ENCODE measurements at places on chromosomes 1 and 21.
A peak's percentile ranks its signal among the peaks of the same experiment; 100 is the strongest.

GRCh38 chr1:94283462-94283861 is 46.1 kb upstream of the ARHGAP29 start:
- DNase-seq: no peak

DNA sequence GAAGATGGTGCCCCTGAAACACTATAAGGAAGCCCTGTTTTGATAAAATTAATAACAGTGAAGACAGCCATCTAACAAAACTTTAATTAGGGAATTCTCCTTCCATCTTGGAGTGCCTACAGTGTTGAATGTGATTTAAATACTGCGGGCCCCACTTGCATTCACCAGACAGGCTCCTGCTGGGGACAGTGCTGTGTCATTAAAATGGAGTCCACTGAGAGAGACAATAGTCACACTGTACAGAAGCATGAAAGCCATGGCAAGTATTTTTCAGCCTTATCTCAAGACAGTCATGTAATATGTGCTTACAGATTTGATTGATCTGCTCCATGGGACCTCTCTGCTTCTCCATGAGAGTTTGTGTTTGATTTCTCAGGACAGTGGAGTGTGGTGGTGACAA is 29.7 kb upstream of the ZBTB18 start:
- no peak for DNase-seq

GRCh38 chr1:54716299-54717047 is 812 bp downstream of the TTC4 start:
- no peak for DNase-seq

DNA sequence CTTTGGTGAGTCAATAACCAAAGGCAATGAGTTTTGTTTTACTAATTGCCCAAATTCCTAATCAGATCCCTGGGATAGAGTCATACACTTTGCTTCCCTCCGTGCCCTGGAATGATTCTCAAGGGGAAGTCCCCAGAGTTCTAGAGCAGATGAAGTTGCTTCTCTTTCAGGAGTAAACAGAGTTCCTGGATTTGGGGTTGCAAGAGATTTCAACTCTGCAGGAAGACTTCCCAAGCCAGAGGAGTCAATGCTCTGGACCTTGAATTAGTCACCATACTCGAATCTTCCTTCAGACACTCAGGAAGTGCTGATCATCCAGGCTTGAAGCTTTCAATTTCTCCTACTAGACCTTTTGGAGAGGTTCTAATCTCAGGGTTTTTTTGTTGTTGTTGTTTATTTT is 39.6 kb downstream of the FCER1A start:
- no peak for DNase-seq

DNA sequence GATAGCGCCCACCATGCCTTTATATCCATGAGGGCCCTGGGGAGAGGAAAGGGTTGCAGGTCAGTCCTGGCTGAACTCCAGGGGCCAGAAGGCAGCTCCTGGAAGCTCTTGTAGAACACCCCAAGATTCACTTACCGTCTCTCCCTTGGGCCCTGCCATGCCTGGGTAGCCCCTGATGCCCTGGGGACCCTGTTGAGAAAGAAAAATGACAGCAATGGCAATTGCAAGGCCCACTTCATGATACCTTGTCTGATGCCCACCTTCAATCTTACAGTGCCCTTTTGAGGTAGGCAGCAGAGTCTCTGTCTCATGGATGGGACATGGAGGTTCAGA is 7.0 kb downstream of the COL9A2 start:
- DNase-seq: no peak

GRCh38 chr21:31387560-31388186 is 43.6 kb upstream of the TIAM1 start:
- no peak for DNase-seq

- no peak for DNase-seq
Observed at GRCh38 chr21:34043333-34043732, 30.0 kb upstream of the MRPS6 start.

GRCh38 chr1:226993814-226994585 is 53.9 kb downstream of the COQ8A start:
- DNase-seq: no peak

DNA sequence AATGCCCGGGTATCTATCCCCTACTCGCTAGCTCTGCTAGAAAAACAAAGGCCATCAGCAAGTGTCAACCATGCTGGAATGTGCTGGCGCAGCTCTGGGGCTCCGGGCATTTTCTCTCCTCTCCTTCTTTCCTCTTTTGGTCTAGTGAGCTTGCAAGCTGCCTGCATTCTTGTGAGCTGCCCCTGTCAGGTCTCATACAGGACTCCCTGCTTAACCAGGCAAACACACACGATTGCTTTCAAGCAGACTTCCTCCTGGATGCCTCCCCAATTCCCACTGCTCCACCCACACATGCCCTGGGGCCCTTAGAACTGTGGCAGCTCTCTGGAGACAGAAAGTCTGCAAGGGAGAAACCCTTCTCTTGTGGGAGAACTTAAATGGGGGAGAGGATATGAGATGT is 35.7 kb upstream of the SUCO start:
- no peak for DNase-seq

DNA sequence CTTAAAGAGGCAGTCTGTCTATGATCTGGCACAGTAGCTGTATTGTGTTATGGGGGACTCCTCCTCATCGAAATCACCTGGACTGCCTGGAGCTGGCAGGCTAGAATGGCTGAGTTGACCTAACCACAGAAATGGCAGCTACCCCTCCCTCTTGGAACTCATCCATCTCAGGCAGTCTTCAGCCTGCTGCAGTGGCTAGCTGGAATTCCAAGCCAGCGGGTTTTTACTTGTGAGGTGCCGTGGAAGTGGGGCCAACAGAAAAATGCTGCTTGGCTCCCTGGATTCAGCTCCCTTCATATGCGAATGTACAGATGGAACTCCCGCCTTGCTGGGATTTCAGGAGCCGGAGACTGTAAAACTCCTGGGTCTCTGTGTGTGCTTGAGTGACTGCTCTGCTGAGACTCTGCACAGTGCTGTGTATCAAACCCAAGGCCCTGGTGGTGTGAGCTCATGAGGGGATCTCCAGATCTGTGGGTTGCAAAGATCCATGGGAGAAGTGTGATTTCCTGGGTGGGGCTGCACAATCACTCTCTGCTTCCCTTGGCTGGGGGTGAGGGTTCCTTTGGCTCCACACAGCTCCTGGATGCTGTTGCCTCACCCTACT is 316.9 kb downstream of the CTH start:
- no peak for DNase-seq

DNA sequence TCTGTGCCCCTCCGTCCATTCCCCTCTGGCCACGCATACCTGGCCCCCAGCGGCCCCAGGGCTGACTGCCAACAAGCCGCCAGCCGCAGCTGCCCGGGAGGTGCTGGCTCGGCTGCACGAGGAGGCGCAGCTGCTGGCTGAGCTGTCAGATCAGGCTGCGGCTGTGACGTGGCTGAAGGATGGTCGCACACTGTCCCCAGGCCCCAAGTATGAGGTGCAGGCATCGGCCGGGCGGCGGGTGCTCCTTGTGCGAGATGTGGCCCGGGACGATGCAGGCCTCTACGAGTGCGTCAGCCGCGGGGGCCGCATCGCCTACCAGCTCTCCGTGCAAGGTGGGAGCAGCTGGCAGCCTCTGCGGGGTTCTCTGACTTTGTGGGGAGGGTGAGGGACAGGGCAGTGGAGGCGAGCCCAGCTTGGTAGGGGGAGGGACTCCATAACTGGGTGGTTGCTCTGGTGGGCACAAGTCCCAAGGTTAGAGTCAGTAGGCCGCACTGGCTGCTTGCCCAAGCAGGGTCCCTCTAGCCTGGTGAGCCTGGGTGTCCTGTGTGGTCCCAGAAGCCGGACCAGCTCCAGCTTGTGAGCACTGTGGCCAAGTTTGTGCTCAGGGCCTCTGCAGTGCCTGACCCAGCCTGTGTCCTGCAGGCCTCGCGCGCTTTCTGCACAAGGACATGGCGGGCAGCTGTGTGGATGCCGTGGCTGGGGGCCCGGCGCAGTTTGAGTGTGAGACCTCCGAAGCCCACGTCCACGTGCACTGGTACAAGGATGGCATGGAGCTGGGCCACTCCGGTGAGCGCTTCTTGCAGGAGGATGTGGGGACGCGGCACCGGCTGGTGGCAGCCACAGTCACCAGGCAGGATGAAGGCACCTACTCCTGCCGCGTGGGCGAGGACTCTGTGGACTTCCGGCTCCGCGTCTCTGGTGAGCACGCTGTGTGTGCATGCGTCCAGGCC is 8.8 kb downstream of the OBSCN start:
- DNase-seq: no peak

GRCh38 chr1:30125021-30125820 is 598.2 kb downstream of the MATN1 start:
- DNase-seq: no peak

DNA sequence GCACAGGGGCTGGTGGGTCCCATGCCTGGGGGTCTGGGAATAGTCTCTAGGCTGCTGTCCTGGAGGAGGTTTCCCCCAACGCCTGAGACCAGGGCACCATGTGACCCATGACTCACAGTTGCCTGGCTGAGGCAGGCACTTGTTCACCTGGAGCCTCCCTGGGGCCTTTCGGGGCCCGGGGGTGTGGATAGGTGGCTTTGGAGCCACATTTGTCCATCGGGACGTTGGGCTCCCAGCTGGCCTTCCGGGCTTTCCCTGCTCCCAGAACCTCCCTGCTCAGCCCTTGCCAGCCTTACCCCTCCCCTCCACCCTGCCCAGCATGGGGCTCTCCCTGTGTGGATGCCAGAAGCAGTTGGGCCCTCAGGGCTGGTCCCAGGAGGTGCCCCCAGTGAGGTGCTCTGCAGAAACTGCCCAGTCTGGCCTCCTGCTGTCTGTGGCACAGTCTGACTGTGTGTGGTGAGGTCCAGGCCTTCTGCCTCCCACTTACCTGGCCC is 14.2 kb downstream of the COL6A1 start:
- peak; percentile 16 for DNase-seq

DNA sequence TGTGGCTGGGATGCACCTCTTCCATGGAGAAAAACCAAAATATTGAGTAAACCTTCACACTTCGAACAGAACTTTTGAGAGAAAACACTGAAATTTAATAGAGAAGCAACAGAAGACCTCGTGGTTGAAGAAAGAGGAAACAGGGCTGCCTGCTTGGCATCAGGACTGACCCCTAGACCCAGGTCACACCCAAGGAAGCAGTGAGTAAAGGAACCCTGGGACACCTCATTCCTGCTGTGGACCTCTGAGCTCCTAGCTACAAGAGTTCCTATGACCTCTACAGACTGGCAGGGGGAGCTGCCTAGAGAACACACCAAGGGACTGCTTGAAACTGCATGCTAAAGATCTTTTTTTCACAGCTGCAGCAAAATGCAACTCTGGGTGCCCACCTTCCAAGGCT is 67.8 kb downstream of the FASLG start:
- no peak for DNase-seq

GRCh38 chr1:8263791-8264190 is 54.1 kb upstream of the SLC45A1 start:
- no peak for DNase-seq
